ENCODE measurements at places on chromosomes 11 and 22. TPM values are rescaled to one million over a fixed set of nuclear protein-coding genes. Genes with fewer than 3 reads are reported as not detected.

Gene SPDYC
- total RNA-seq, result not detected

Gene MYRF
- total RNA-seq, result 0.83 TPM

Gene SYT8
- total RNA-seq, result not detected

Gene RPS25
- 1,992 TPM for total RNA-seq

Gene MMP27
- total RNA-seq, result not detected

Gene MMP10
- total RNA-seq, result not detected

Gene PIK3C2A
- total RNA-seq, result 207 TPM

DNA sequence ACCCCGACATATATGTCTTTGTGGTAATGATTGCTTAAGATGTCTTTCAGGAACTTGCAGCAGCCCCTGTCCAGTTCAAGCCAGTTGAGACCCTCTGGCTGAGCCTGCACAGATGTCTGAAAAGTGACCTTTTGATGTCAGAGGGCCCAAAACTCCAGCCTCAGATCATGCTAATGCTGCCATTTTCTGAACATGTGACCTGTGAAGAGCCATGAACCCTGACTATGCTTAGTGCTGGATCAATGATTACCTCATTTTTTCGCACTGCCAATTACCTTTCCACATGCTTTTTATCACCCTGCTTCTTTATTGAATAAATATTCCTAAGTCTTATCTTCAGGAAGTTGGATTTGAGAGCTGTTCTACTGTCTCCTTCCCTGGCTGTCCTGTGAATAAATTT, 6.9 kb upstream of the CYP2R1 start:
- no peaks in the 10 kb centered on the region for H3K36me3 ChIP-seq
- no peaks in the 10 kb centered on the region for H3K27me3 ChIP-seq
- H3K4me3 ChIP-seq, result no peak overlapping the region

DNA sequence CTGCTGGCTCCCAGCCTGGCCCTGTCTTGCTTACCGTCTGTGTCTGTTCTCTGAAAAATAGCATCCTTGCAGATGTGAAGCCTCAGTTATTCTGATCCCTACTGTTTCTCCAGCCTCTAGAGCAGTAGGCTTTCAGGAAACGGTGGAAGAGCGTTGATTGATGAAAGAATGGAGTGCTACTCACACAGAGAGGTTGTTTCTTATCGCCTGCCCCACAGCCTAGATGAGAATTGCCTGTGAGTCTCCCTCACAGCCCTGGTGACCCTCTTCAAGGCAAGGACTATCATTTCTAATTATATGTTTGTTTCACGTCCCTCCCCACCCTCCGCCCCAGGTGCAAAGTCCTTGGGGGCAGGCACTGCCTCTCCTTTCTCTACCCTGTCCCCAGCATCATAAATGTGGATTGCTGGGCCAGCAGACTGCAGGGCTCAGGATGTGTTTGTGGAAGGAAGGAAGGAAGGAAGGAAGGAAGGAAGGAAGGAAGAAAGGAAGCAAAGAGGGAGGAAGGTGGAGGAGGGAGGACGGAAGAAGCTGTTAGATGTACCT, 575.3 kb upstream of the B3GAT1 start:
- DNase-seq, result no peak
- no peaks in the 10 kb centered on the region for H3K4me1 ChIP-seq
- H3K27me3 ChIP-seq, result no peaks in the 10 kb centered on the region

DNA sequence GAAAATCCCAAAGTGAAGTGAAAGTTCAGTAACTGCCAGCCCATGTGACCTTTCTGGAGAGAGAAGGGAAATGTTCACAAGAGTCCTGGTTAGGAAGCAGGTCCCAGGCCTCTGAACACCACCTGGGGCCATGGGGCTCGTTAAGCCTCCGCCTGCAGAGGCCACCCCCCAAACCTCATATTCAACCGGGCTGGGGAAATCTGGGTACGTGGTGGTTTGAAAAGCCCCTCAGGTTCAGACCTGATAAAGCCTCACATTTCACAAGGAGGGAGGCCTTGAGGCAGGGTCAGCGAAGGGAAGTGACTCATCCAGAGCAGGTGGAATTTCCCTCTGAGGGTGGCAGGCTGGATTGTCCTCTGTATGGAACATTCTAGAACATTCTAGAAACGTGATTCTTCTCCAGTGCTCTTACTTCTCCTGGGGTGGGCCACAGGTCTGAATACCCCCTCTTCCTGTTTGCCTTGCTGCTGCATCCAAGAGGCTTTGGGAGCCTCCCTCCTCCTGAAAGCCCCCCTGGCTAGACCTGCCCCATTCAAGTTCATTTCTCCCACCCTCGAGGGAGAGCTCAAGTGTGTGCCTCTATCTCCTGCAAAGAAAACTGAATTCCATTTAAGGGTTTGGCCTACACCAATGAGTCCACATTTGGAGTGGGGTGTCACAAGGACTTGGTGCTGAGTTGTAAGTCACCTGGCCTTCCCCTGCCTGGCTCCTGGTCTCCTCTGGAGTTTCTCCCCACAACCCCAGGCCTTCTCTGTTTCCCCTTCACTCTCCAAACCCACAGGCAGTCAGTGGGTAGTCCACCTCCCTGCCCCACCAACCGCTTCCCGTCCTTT, 6.3 kb downstream of the FXYD2 start:
- H3K27ac ChIP-seq, result peak overlapping the region; percentile 89
- DNase-seq, result no peak
- peaks cover 32% of the 10 kb centered on the region for H3K4me1 ChIP-seq
- H3K4me3 ChIP-seq, result no peak overlapping the region
- H3K27me3 ChIP-seq, result no peaks in the 10 kb centered on the region

- H3K4me1 ChIP-seq, result peaks cover 37% of the 10 kb centered on the region
- DNase-seq, result peak; percentile 84
- H3K36me3 ChIP-seq, result no peaks in the 10 kb centered on the region
- no peaks in the 10 kb centered on the region for H3K27me3 ChIP-seq
Observed at GRCh38 chr11:2914455-2915195, 14.6 kb downstream of the PHLDA2 start.

- H3K4me3 ChIP-seq, result no peak overlapping the region
- no peaks in the 10 kb centered on the region for H3K36me3 ChIP-seq
- DNase-seq, result no peak
Observed at GRCh38 chr11:118703563-118704106, 24.2 kb upstream of the TREH start.

GRCh38 chr22:39318507-39319283, 728 bp downstream of the RPL3 start:
- peak overlapping the region; percentile 71 for H3K4me3 ChIP-seq
- peak overlapping the region; percentile 97 for H3K27ac ChIP-seq
- H3K4me1 ChIP-seq, result peaks cover 20% of the 10 kb centered on the region
- no peaks in the 10 kb centered on the region for H3K27me3 ChIP-seq

- no peak overlapping the region for H3K4me3 ChIP-seq
- H3K4me1 ChIP-seq, result no peaks in the 10 kb centered on the region
- H3K36me3 ChIP-seq, result no peaks in the 10 kb centered on the region
- no peaks in the 10 kb centered on the region for H3K27me3 ChIP-seq
- no peak for DNase-seq
- no peak overlapping the region for H3K27ac ChIP-seq
Observed at GRCh38 chr11:69352715-69353319, 58.9 kb downstream of the MYEOV start.

GRCh38 chr11:45288339-45288738, 2.2 kb upstream of the SYT13 start:
- no peaks in the 10 kb centered on the region for H3K36me3 ChIP-seq
- H3K4me3 ChIP-seq, result no peak overlapping the region
- H3K4me1 ChIP-seq, result no peaks in the 10 kb centered on the region

- H3K27me3 ChIP-seq, result no peaks in the 10 kb centered on the region
- no peak overlapping the region for H3K27ac ChIP-seq
- no peaks in the 10 kb centered on the region for H3K36me3 ChIP-seq
Observed at GRCh38 chr11:35160902-35161597, 22.1 kb downstream of the CD44 start.

DNA sequence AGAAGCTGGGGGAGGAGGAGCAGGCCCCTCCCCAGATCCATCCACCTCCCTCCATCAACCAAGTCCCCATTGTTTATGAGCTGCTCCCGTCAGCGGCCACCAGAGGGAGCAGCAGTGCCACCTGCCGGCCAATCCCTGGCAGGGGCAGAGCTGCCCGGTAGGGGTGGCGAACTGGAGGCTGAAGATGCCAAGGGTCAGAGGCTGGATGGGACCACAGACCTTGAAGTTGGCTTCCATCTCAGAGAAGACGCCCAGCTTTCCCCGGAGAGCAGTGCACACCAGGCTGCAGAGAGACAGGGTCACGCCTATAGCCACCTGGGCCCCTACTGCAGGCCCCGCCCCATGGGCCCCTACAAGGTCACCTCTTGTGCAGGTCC, 3.6 kb downstream of the FIBP start:
- peaks cover 16% of the 10 kb centered on the region for H3K36me3 ChIP-seq
- no peak overlapping the region for H3K4me3 ChIP-seq
- H3K27ac ChIP-seq, result no peak overlapping the region
- peak; percentile 79 for DNase-seq
- no peaks in the 10 kb centered on the region for H3K27me3 ChIP-seq

- H3K4me1 ChIP-seq, result no peaks in the 10 kb centered on the region
- no peak overlapping the region for H3K4me3 ChIP-seq
- no peaks in the 10 kb centered on the region for H3K27me3 ChIP-seq
- H3K27ac ChIP-seq, result no peak overlapping the region
- DNase-seq, result no peak
Observed at GRCh38 chr11:79094616-79095015, 346.2 kb downstream of the TENM4 start.

GRCh38 chr11:113286509-113287497, 27.6 kb upstream of the TTC12 start:
- no peak overlapping the region for H3K4me3 ChIP-seq
- H3K36me3 ChIP-seq, result no peaks in the 10 kb centered on the region
- H3K27me3 ChIP-seq, result no peaks in the 10 kb centered on the region
- H3K27ac ChIP-seq, result no peak overlapping the region

GRCh38 chr22:32619614-32620426, 145.2 kb downstream of the FBXO7 start:
- no peaks in the 10 kb centered on the region for H3K36me3 ChIP-seq
- H3K4me3 ChIP-seq, result no peak overlapping the region
- peak; percentile 32 for DNase-seq
- peaks cover 25% of the 10 kb centered on the region for H3K4me1 ChIP-seq
- H3K27me3 ChIP-seq, result no peaks in the 10 kb centered on the region
- peak overlapping the region; percentile 6 for H3K27ac ChIP-seq

GRCh38 chr11:5807580-5807979, 1.1 kb upstream of the OR52N2 start:
- H3K4me3 ChIP-seq, result no peak overlapping the region
- DNase-seq, result no peak
- H3K27ac ChIP-seq, result no peak overlapping the region
- H3K36me3 ChIP-seq, result no peaks in the 10 kb centered on the region
- H3K4me1 ChIP-seq, result no peaks in the 10 kb centered on the region

DNA sequence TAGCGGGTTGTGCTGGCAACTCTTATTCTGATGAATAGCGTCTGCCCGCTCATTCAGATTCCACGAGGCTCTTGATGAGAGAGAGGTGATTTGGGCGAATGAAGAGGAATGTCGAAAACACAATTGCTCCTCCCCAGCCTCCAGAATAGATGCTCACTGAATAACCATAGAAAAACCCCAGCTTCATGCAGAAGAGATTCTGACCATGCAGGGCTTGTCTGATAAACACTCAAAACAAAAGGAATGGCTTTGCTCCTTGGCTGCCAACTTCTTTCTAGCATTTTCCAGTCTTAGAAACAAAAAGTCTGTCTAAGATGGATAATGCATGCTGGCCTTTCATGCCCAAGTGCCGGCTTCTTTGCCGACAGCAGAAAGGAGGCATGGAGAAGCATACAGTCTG, 569.5 kb downstream of the MN1 start:
- H3K27me3 ChIP-seq, result no peaks in the 10 kb centered on the region
- no peaks in the 10 kb centered on the region for H3K4me1 ChIP-seq
- no peak overlapping the region for H3K4me3 ChIP-seq
- H3K27ac ChIP-seq, result no peak overlapping the region
